Umbilical cord (tissue), 2 donors: ENCODE measurements at places on chromosomes 6 and 20. TPM values are rescaled to one million over a fixed set of nuclear protein-coding genes. Genes with fewer than 3 reads are reported as not detected.

HLA-DOA gene
- 0.72 TPM for total RNA-seq

SLC39A7 gene
- 78.0 TPM for total RNA-seq

- DNase-seq = peak; percentile 91
Observed at GRCh38 chr20:45833030-45833882, at the start of gene SNX21. TSS of gene SNX21 (plus strand) at chr20:45833799. CDS start at chr20:45833920, 121 bp downstream.

CDK19 gene
- total RNA-seq = 18.8 TPM
